ENCODE measurements at places on chromosomes 6 and 20.

- no peak for DNase-seq
These were observed 3.2 kb downstream of the CD40 start for GRCh38 chr20:46121184-46121930.

- DNase-seq: no peak
These were observed 473.0 kb downstream of the BMP2 start for GRCh38 chr20:7240490-7240889.

DNA sequence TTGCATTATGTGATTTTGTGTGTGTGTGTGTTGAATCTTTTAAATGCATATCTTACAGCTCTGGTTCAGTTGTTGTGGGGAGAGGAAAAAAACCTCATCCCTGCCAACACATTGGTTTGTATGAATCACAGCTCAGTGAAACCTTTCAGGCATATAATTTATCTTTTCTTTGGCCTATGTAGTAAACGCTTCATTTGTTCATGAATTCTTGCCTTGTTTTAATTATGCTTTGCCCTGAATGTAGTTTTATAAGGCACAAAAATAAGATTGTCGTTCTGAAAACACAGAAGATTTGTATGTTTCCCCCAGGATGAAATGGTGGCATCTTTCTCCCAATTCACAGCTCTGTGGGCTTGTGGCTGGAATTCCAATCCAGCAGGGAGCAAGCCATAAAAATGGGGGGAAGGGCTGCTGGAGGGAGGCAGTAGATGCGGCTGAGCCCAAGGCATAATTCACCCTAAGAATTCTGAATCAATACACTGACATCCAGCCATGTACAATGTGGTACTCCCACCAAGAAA lies 45.1 kb downstream of the BCAS1 start:
- DNase-seq: peak; percentile 14

DNA sequence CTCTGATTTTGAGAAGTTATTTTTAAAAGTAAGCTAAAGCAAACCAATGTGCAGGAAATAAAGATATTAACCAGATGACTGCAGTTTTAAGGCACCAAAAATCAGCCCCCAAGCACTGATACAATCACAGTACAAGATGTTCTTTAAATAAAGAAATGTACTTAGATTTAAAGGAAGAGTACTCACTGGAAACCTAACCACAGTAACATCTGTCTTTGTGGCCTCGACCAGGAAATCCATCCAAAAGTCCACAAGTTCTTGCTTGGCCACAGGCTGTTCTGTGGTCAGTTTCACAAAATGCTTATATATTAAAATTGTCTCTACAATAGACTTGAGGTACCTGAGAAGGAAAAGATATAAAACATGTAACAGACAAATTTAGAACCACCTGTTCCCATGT lies 105.9 kb upstream of the MAP7 start:
- DNase-seq: no peak

DNA sequence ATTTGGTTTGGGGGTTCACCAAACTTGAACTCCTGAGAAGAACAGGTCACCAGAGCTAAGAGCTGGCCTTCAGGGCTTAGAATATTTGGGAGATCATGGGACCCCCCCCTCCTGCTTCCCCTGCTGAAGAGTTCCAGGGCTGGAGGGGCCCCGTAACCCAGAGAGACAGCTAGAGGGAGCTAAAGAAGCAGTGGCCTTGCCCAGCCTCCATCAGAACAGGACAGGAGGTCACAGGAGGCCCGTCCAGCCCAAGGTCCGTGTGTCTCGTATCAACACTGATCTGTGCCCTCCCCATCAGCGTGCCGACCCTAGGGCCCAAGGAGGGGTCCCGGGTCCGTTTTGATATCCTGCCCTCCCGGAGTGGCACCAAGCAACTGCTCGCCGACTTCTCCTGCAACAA lies 40.6 kb upstream of the TGM6 start:
- DNase-seq: no peak

DNA sequence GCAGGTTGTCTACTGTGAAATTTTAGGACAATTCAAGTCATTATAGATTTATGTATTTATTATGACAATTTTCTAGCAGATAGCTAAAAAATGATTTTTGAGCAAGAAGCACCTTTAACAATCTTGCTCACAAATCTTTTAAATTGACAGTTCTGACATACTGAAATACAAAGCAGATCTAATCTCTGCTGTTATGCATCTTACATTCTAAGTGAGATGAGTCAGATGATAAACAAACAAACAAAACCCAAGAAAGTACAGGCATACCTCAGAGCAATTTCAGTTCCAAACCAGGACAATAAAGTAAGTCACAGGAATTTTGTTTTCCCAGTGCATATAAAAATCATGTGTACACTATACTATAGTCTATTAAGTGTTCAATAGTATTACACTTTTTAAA lies 430.7 kb upstream of the PTCHD4 start:
- DNase-seq: no peak

GRCh38 chr20:6940048-6940447 lies 172.6 kb downstream of the BMP2 start:
- DNase-seq: peak; percentile 33

DNA sequence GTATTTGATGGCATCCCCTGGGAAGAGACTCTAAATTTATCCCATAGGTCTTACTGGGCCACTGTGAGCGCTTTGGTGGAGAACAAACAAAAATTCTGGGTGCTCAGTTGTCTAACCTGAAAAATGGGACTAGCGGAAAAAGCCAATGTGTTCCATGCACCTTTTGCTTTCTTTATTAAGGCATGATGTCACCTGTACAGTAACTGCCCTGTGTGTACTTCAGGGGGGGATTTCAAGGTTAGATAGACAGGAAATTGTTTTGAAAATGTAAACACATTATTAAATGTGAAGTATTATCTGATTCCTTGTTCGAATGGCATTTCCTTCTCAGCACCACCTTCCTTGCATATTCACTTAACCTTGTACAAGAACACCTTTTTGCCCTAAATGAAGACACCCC lies 1.2 kb upstream of the EDN1 start:
- no peak for DNase-seq

- peak; percentile 87 for DNase-seq
These were observed 164.1 kb downstream of the FRK start for GRCh38 chr6:115896538-115897129.

- DNase-seq: no peak
These were observed 1302.1 kb upstream of the GJE1 start for GRCh38 chr6:140830666-140831065.

- peak; percentile 88 for DNase-seq
These were observed 150.8 kb downstream of the PRL start for GRCh38 chr6:22145823-22146677.

DNA sequence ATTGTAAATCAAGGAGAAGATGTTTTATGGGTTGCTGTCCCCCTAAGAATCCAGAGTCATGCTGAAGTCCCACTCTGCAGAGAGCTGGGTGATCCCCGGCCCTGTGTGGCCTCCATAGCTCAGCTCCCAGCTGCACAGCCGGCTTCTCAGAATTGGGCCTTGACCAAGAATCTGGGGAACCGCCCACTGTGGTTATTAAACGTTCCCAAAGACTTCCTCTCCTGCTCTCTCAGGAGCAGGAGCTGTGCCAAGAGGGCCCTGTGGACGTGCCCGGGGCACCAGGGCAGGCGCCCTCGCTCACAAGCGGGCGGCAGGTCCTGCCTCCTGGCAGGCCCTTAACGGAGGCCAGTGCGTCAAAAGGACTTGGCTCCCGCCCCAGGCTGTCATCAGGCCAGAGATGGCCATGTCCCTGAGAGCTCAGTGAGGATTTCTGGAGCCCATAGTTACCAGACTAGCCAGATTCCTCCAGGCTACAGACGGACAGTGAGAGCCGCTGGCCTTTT lies 30.4 kb downstream of the ZC3H12D start:
- peak; percentile 66 for DNase-seq

DNA sequence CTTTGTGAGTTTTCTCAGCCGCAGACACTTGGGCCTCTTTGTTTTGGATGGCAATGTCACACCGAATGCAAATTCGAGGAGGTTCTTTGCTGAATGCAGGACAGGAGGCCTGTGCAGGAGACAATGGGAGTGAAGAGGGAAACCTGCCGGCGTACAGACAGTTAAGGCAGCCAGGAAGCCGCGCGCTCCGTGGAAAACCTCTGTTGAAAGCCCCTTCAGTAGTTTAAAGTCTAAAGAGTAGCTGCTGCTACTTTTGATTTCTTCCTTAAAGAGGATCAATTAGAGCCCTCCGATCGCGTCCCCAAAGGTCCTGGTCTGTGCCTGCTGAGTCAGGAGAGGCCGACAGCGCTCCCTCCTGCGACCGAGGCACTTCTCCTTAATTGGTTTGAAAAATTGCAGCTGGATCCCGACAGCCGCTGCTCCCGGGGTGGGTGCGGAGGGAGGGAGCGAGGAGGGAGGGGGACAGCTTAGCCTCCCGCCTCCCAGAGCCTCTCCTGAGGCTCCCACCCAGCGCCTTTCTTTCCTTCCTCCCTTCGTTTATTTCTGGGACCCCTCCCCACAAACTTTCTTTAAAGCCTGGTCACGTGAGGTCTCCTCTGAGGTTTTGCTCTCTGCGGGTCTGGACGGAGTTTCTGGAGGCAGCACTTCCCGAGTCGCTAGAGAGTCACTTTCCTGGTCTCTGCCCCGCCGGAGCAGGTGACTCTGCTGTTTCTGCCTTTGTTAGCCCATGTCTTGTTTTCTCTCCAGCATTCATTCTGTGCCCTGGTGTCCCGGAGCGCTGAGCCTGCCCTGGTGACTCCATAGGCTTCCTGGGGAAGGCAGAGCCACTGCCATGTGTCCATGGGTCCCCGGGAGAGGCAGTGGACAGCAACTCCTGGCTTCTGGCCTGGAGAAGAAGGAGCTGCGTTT lies 22.3 kb upstream of the RPP40 start:
- DNase-seq: peak; percentile 92

DNA sequence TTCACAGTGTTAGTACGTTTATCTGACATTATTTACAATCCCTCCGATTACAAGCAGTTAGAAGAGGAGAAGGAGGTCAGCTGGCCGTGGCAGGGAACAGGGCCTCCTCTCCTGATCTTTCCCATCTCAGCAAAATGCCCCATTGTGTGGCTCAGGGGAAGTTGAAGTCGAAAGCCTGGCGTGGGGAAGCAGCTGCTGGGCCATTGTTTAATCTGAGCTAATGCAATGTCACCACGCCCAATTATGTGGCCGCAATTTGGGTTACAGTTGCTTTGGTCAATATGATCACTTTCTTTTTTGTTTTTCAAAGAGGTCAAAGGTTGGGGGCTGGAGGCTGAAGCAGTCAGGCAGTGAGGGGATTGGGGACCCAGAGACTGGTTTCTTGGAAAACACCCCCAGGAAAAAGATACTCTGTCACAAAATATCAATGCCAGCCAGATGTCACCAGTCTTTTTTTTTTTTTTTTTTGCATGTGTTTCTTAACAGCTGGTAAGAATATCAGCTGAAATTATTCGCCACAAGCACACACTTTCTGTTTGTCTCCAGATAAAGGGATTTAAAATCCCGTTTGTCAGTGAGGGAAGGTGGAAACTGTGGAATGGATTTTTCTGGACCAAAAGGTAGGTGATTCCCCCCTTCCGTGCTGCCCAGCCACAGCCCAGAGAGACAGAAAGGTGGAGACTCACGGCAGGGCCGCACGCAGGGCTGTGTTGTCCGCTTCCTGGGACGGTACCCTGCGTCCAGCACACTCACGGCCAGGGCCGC lies 24.6 kb downstream of the DLL1 start:
- peak; percentile 81 for DNase-seq

DNA sequence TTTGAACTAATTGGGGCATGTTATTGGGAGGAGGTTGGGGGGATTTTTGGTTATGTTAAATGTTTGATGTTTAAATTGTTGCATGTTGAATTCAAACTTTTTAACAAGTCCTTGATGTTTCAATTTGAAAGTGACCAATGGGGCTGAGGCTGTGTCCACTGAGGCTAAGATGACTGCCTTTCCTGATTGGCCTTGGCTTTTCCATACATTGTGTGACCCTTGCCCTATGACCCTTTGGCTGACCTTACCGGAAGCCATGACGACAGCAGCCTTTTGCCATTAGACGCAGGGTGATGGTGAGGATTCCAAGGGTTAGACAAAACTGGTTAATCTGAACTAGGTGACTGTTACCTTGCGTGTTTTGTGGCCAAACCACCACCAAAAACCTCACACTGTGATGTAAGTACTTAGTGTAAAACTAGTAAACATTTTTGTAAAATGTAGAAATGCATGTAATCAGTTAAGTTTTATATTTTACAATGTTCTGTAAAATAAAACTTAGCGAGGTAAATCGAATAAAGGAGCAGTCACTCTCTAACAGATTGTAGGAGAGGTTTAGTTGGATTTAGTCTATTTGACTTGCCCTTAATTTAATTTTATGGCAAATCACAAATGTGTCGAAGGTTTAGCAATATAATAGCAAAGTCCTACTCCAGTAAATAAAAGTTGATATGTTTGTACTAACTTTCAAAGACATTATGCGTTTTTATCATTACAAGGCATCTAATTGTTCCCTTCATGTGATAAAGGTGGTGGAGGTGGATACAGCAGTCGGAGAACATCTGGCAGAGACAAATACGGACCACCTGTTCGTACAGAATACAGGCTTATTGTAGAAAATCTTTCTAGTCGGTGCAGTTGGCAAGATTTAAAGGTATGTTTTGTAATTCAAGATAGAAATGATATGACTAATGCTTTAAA lies 1.6 kb downstream of the SRSF6 start:
- DNase-seq: peak; percentile 61

GRCh38 chr6:109434456-109434855 lies 6.0 kb downstream of the PPIL6 start:
- DNase-seq: no peak

GRCh38 chr20:62269871-62270270 lies 31.6 kb downstream of the OSBPL2 start:
- no peak for DNase-seq

- no peak for DNase-seq
These were observed 2.4 kb upstream of the PTGIS start for GRCh38 chr20:49570161-49570827.

DNA sequence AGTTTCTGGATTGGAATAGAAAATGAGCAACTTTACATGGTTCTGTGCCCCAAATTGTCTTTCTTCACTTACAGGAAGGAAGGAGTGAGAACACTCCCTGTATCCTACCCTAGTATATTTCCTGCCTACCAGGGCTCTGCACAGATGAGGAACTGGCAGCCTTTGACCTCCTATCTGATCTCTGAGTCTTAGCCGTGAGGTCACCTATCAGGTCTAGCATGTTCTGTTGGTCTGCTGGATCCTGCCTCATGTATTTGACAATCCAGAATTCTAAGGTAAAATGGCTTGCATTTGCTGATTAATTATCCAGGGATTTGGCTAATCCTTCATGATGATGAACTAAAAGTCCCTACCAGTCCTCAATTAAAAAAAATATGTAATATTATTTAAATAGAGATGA lies 35.0 kb upstream of the TRAM2 start:
- DNase-seq: no peak

DNA sequence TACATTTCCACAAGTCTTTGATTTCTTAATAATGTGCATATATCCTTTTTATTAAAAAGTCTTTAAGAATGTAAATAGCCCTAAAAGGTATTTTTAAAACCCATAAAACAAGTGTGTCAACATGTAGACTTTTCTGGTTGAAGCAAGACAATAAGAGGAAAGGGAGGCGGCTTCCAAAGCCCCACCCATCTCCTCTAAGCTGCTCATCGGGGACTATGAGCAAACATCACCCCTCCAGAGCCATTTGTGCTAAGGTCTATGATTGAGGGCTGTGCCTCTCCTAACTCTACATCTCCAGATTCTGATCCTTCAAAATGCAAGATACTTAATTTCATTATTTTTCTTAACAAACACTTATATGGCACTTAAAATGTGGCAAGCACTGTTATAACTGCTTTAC lies 2.5 kb upstream of the NAA20 start:
- DNase-seq: no peak
